ENCODE measurements at places on chromosomes 4 and X.

DNA sequence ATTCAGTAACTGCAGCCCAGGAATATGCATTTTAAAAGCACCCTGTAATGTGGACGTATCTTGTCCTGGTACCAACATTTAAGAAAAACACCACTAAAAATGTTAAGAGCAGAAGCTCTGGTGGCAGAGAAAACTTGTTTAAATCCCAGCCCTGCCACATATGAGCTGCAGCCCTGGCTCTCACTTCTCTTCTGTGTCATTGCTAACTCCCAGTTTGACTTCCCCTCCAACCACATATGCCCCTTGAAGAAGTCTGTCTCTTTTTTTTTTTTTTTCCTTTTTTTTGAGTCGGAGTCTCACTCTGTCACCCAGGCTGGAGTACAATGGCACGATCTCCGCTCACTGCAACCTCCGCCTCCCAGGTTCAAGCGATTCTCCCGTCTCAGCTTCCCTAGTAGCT, 14.8 kb downstream of the LHFPL1 start:
- DNase-seq = no peak

DNA sequence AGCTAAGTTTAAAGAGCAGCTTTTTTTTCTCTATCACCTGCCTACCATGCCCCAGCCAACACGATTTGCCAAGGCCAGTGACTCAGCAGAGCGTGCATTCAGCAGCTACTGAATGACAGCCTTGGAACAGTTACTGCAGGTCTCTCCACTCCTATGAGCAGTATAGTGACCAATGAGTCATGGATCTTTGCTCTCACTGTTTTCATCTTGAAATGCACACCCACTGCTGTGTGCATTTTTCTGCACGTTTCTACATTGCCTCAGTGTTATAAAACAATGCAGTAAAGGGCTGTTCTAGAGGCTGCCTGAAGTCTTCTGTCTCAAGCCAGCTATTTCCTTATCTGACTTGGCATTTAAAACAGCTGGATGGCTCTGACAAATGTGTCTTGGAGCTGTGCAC, 66.0 kb upstream of the C4orf54 start:
- no peak for DNase-seq

GRCh38 chr4:53011259-53011905, 149.3 kb downstream of the RASL11B start:
- no peak for DNase-seq

GRCh38 chrX:122641136-122641535, 542.9 kb upstream of the GRIA3 start:
- DNase-seq = no peak

- no peak for DNase-seq
These were observed 16.4 kb downstream of the NAP1L5 start for GRCh38 chr4:88681209-88681608.

DNA sequence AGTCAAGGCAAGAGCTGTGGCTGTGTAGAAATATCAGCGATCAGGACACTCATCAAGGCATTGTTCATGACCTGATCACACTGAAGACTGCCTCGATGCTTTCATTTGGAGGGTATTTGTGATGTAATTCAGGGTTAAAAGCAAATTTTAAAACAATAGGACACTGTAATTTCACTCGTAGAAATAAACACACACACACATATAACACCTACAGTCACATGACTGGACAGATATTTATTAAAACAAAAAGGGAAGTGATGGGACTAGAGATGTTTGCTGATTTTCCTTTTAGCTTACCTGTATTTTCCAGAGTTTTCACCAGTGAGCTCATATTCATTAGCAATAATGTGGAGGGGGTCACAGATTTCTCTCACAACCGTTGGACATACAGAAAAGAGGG, 51.1 kb upstream of the KDR start:
- DNase-seq = no peak

GRCh38 chr4:40583850-40584439, 45.7 kb downstream of the RBM47 start:
- DNase-seq = no peak

GRCh38 chr4:79209081-79209480, 116.8 kb downstream of the NAA11 start:
- no peak for DNase-seq

DNA sequence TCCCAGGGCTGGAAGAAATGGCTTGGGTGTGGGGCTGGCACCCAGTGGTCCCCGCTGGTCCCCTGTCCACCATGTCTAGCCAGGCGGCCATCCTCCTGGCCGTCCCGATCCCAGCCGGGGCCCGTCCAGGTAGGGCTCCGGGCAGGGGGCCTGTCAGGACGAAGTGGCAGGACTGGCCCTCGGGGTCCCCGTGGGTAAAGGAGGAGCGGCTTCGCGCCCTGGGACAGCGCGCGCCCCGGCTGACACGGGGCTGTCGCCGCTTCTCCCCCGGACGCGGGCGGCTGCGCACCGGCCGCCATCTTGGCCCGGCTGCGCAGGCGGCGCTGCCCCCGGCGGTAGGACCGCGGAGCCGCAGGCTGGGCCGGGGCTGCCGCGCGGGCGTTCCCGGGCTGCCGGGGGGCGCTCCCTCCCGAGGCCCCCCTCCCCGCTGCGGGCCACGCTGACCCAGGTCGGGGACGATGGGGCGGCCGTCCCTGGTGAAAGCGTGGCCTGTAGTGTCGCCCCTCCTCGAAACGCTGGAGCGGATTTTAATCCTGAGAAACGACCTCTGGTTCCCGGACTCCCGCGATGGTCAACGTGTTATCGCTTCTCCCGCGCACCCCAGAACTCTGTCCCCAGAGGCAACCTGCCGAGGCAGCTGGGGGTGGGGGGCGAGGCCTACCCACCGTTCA, 60.4 kb upstream of the BCOR start:
- DNase-seq = peak; percentile 35

DNA sequence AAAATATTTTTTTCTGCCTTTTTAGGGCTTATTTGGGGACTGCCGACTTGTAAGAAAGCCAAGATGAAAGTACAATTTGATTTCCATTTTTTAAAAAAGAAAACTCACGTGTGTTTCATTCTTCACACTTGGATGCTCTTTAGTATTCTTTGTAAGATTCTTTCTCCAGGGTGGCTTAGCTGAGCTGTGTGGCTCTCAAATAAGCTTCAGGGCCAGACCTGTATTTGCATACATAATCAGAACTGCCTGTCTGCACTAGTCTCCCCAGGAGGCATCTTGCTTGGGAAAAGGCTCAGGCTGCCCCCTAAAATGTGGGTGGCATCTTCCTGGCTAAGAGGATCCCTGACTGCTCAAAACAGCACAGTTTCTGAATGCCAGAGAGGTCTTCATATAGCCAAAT, 498.4 kb downstream of the MID1IP1 start:
- no peak for DNase-seq

DNA sequence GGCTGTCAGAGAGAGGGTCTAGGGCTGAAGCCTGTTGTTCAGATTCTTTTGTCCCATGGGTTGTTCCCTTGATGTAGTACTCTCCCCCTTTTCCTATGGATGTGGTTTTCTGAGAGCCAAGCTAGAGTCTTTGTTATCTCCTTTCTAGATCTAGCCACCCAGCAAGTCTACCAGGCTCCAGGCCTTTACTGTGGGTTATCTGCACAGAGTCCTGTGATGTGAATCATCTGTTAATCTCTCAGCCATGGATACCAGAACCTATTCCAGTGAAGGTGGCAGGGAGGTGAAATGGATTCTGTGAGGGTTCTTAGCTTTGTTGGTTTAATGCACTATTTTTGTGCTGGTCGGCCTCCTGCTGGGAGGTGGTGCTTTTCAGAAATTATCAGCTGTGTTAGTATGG, 109.5 kb downstream of the PRR32 start:
- no peak for DNase-seq

DNA sequence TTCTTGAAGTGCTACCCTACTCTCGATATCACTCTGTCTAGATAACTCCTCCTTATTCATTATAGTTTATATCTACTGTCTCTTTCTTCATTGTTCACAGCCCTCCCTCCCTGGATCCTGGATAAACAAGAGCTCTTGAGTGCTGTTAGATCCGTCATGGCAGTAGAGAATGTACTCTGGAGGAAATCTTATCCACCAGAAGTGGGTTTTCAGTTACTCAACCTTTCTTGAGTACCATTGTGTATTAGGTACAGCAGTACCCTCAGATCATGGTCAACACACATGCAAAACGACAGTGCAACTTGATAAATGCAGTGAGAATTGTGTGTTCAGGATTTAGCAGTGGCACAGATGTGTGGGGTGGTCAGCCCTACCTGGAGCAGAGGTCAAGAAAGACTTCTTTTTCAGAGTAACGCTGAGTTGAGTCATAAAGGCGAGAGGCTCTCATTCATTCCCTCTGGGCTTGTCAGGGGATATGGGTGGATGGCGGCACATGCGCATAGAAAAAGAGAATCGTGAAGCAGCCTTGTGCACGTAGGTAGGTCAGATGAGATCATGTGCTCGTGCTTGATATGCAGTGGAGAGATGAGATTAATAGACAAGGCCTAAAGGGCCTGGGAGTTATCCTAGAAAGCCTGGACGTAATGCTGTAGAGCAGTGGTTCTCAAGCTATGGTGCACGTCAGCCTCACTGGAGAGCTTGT, 89.5 kb downstream of the SNX25 start:
- no peak for DNase-seq

GRCh38 chr4:134393592-134393991, 192.0 kb upstream of the PABPC4L start:
- no peak for DNase-seq

- no peak for DNase-seq
These were observed 8.7 kb upstream of the ITGB1BP2 start for GRCh38 chrX:71292669-71293365.

DNA sequence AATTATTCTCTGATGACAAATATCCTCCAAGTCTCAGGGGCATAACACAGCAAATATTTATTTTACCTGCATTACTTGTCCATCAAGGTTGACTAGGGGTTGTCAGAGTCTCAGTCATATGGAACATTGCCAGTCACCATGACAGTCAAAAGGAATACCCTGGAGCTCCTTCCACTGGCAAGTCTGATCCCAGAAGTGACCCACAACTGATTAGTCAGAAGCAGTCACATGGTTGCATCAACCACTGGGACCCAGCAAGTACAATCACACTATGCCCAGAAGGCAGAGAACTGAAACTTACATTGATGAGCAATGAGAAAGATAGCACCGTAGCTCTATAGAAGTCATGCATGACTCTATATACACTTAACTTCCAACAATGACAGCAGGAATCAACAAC, 41.9 kb upstream of the SOD3 start:
- no peak for DNase-seq

DNA sequence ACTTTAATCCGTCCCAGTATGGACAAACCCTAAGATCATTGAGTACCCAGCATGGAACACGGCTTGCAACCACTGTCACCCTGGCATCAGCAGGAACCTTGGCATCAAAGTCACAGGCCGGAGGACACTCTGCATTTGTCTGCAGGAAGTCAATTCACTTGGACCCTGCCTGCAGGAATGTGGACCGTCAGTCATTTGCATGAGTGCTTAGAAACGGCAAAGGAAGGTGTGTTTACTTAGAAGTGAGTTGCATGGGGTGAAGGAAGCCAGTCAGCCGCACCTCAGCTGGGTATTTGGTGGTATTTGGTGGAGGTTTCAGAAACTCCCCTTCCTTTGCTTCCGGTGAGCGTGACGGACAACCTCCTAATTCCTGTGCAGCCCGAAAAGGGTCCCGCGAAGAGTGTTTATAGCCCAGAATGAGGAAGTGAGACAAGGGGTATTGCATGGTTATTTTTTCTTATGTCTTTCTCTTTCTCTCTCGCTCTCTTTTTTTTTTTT, 15.5 kb downstream of the P2RY8 start:
- no peak for DNase-seq

DNA sequence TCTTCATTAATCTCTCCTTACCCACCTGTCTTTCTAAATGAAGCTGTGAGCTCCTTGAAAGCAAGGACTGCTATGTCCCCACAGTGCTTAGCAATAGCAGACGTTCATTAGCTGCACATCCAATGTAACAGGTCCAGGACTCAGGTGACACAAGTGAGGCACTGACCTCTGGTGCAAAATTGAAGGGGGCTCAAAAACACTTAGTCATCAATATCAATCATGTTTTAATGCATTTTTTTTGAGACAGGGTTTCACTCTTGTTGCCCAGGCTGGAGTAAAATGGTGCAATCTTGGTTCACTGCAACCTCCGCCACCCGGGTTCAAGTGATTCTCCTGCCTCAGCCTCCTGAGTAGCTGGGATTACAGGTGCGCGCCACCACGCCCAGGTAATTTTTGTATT, 56.1 kb upstream of the ADGRG2 start:
- no peak for DNase-seq

DNA sequence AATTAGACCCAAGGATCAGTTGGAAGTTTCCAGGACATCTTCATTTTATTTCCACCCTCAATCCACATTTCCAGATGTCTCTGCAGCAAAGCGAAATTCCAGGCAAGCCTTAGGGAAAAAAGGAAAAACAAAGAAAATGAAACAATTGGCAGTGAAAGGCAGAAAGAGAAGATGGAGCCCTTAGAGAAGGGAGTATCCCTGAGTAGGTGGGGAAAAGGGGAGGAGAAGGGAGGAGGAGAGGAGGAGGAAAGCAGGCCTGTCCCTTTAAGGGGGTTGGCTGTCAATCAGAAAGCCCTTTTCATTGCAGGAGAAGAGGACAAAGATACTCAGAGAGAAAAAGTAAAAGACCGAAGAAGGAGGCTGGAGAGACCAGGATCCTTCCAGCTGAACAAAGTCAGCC, at the start of gene PLP1:
PLP1 (plus strand) TSS at position 295 of the 400 bp plus-strand sequence. CDS start 156 bp downstream, outside the sequence.
- DNase-seq = no peak

- DNase-seq = no peak
These were observed 340.1 kb upstream of the CTSO start for GRCh38 chr4:156293657-156294297.

- no peak for DNase-seq
These were observed at the start of gene PROM1 for GRCh38 chr4:16083241-16084191. PROM1 (minus strand) TSS chr4:16084023; CDS start chr4:16075906, 8,117 bp downstream.

DNA sequence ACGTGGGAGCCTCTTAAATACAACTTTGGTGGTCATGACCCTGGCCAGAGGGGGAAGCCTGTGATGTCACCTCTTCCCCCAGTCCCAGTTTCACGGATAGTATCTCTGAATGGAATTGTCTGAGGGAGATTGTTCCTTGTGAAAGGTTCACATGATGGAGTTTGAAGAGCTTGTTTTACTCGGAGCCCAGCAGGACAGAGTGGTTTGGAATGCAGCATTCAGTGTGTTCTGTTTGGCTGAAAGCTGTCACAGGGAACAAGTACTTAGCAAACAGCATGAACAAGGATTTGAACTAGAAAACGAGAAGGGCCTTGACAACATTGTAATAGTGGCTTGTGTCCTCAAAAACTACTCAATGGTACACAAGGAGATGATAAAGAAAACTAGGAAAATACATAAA, 133.9 kb upstream of the CXorf66 start:
- DNase-seq = no peak

GRCh38 chr4:123361195-123361861, 35.3 kb upstream of the SPRY1 start:
- DNase-seq = no peak

DNA sequence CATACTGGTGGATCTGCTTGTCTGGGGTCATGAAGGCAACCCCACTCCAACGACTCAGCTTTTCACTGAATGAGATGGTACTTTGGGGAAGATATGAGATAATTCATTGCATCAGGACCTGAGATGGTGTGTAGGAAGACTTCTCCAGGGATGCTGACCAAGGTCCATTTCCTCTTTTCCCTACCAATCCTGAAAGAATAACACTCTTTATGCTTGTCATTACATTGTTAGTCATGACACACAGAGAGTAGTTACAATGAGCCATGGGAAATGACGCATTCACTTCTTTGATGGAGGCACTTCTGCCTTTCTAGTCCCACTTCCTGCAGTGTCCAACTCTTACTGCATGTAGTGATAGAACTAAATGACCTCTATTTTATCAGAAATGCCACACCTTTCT, 58.6 kb downstream of the AREG start:
- DNase-seq = no peak

GRCh38 chrX:38989076-38989475, 187.8 kb downstream of the MID1IP1 start:
- no peak for DNase-seq

GRCh38 chrX:102863735-102864134, 73.3 kb upstream of the RAB40AL start:
- peak; percentile 43 for DNase-seq

Data from NCI-H2107 (cell line).